ENCODE measurements at places on chromosomes 7 and 10.
A peak's percentile ranks its signal among the peaks of the same experiment; 100 is the strongest.

GRCh38 chr7:117088623-117089194 is 135.4 kb downstream of the ST7 start:
- no peak for DNase-seq

GRCh38 chr7:121832347-121832746 is 40.6 kb upstream of the PTPRZ1 start:
- DNase-seq: no peak

DNA sequence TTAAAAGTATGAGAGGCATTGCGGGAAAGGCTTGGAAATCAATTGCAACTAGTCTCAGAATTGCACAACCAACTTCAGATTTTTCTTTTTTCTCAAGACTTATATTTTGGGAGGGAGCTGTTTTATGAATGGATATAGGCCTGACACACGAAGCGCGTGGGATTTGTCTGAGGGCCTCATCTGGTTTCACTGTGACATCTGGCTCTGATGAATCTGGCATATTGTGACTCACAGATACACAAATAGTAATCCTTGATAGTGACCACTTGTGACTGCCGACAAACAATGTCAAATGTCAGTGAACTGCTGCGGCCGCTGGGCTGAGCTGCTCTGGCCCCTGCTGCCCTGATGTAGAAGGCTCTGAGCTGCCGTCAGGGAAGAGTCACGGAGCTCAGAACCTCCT is 655.1 kb downstream of the INHBA start:
- peak; percentile 57 for DNase-seq

DNA sequence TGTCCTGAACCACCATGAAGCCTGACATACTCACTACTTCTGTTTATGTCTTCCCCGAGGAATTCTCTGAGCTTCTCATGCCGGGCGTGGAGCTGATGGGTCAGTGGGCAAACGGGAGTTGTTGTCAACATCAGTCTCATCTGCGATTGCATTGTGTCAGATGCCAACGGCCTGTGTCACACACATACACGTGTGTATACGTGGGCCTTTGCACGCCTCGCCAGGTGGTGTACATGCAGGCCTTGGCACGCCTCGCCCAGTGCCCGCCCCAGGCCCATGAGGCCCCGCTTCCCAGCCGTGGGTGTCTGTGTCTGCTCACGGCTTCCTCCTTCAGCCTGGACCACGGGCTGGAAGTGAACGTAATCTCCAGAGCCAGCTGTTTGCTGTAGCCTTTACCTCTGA is 7.5 kb upstream of the CSGALNACT2 start:
- no peak for DNase-seq

GRCh38 chr10:56496186-56496486 is 135.1 kb upstream of the ZWINT start:
- no peak for DNase-seq

GRCh38 chr10:102312683-102313082 is 67.4 kb downstream of the GBF1 start:
- DNase-seq: peak; percentile 37

- DNase-seq: no peak
Observed at GRCh38 chr7:43353902-43354301, 229.0 kb upstream of the STK17A start.

DNA sequence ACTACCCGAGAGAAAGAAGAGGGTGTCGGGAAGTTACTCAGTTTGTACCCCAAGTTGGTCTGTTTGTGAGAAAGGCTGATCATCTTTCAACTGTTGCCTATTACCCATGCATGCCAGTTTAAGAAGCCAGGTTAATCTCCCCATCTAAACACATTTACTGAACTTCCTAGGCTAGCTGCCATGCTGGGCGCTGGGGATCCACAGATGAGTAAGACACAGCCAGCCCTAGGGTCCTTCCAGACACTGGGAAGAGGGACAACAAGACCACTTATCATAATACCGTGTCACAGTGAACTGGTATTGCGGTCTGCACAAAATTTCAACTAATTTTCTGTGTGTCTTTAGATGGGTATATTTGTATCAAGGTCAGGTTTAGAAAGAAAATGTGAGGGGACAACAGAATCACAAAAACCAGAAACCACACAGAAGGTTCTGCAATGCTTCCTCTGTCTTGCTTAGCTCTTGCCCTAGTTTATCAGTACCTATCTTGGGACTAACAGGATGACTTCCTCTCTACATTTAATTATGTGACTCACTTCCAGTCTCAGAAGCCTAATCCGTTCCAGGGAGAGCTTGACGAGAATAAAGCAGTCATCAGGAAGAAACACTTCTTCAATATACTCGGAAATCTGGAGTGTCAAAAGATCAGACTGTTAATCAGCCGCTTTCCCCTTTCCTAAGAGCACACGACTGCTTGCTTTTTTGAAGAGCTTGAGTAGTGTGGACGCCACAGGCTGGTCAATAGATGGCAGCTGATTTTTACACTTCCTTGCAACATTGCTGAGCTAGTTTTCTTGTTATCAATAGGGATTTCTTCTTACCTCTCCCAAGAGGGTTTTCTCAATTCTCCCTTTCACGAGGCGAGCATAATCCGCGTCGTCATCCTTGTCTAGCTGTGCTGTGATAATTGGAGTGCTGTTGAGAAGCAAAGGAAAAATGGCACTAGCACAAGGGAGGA is 45.7 kb downstream of the POLR3A start:
- peak; percentile 56 for DNase-seq

DNA sequence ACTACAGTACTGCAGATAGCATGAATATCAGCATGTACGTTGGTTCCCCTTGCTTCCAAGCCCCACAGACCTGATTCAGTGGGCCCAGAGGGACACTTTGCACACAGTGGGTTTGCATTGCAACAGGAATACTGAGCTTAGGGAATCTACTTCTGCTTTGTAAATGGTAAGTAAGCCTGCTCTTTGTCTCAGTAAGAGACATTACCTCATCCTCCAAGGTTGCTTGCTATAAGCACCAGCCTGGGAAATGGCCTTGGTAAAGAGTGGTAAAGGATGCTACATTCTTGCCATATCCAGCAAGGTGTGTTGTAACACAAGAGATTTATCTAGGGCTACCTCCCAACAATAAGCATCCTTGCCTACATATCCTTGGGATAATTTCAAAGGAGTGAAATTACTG is 730.5 kb downstream of the INHBA start:
- no peak for DNase-seq

GRCh38 chr7:96526496-96526895 is 183.2 kb downstream of the SEM1 start:
- DNase-seq: no peak

DNA sequence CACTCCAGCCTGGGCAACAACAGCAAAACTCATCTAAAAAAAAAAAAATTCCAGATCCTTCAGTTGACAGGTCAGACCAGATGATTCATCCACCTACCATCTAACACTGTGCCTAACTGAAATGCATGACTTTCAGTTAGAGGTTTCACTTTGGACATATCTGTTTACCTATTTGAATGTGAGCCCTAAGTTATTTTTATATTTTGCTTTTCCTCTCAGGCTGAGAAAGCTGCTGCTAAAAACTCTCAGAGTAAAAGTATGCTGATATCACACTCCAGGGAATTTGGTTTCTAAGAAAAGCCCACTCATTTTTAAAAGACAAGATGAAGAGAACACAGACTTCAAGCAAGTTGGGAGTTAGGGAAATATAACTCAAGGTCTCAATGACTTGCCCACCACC is 126.0 kb downstream of the SGMS1 start:
- peak; percentile 63 for DNase-seq

DNA sequence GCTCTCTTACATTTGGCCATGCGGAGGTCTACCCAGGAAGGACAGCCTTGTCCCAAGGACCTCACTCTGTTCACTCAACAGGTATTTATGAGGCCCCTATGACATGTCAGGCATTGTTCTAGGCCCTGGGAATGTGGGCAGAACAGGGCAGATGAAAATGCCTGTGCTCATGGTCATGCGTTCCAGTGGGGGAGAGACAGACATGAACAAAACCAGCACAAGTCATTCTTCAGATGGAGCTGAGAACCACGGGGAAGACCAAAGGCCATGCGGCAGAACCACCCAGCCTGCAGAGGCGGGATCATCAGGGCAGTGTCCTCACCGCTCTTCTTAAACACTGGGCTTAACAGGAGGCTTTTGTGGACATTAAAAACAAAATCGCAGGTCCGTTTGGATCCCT is 636.1 kb downstream of the SDK1 start:
- DNase-seq: no peak

- DNase-seq: peak; percentile 18
Observed at GRCh38 chr10:62374862-62375710, 917 bp downstream of the ZNF365 start.

DNA sequence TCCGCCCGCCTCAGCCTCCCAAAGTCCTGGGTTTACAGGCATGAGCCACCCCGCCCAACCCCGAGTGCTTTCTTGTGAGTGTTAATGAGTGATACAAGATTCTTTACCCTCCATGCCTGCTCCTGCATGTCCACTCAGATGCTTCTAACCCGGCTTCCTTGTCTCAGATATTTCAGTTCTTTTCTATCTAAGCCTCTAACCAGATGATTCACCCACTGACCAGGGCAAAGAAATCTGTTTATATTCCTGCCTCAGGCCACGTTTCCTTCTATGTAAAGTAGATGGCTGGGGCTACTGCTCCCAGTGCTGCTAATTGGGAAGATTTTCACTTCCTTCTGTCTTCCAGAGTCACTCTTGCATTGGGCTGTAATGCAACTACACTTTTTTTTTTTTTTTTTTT is 395.1 kb upstream of the ANKRD30A start:
- peak; percentile 18 for DNase-seq

DNA sequence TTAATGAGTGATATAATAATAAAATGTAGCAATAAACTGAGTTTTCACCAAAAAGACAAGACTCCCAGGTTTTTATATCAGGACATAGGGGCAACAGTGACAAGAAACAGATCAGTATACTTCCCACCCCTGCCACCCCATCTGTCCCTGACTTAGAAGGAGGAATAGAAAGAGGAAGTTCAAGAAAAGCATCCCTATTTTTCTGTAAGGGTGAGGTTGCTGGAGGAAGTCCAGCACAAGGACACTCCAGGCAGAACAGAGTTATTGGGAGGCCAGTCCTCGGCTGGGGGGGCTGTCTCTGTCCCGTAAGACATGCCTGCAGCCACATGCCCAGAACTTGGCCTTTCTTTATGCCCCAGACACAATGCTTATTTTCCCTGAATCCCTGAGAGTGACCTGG is 16.5 kb upstream of the TLX1 start:
- DNase-seq: no peak

GRCh38 chr10:96507044-96507443 is 6.7 kb downstream of the TLL2 start:
- no peak for DNase-seq

DNA sequence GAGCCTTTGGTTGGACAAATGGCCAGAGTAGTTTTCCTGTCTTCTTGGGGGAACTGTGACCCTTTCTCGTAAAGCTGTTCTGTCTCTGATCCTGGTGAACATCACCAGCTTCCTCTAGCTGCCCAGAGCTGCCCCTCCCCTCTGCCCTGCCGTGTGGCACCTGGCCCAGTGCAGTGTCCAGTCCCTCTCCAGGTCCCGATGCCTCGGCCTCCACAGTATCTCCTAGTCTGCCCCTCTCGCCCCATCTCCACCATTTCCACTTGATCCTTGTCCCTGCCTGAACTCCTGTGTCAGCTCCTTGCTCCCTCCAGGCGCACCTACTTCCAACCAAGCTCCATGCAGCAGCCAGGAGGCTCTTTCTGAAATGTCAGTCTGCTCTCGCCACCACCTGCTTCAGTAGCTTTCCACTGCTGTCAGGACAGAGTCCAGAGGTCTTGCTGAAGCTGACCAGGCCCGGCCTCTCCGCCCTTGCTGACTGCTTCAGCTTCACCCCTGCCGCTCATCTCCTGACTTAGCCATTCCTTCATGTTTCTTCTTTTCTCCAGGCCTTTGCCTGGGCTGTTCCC is 133.6 kb downstream of the GRK5 start:
- no peak for DNase-seq

DNA sequence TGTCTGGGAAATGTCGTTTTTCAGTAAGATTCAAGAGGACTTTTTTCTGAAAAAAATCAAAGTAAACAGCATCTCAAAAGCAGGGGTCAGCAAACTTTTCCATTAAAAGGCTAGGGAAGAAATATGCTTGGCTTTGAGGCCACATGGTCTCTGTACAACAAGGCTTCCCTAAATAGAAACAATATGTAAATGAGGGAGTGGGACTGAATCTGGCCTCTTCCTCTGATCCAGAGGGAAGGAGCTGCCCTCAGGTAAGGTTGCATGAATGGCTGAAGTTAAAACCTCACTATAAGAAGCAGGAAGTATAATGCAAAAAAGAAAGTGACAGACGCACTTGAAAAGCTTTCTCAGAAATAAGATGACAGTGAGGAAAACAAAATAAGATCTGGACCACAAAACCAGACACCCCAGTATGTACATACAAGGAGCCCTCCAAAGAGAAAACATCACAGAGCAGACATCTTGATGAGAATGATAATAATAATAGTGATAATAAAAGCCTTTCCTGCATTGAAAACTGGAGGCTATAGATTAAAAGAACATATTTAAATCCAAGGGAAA is 115.2 kb downstream of the PLXNA4 start:
- DNase-seq: no peak

GRCh38 chr10:91545838-91546237 is 87.0 kb downstream of the PPP1R3C start:
- no peak for DNase-seq

DNA sequence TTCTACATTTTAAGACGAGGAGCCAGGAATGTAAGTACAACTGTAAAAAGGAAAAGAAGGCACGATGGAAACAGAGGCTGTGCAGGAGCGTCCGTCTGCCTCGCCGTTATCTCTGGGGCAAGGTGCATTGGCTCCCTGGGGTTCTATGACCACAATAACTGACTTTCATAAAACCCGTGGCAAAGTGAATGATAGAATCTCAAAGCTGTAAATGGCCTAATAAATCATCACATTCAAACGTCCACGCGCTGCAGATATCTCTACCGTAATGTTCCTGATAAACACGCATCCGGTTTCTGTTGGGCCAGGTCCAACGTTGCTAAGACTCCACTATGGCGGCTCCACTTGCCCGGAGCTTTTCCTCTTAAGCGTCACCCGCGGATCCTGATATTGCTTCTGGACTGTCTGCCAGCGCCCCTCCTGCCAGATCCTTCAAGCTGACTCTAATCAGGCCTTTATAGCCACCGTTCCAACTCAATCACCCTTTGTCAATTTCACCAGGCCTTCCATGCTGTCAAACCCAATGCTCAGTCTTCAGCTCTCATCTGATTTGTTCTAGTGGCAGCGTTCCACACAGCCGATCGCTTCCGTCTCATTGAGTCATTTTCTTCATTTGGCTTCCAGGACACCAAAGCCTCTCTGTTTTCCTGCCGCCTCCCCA is 265.6 kb upstream of the FOXK1 start:
- no peak for DNase-seq

- DNase-seq: no peak
Observed at GRCh38 chr7:134504660-134505164, 22.7 kb upstream of the AKR1B10 start.

- DNase-seq: no peak
Observed at GRCh38 chr10:74525885-74526284, 300.5 kb upstream of the KAT6B start.
